ENCODE measurements at places on chromosomes 6 and 20. TPM values are rescaled to one million over a fixed set of nuclear protein-coding genes. Genes with fewer than 3 reads are reported as not detected.

DNA sequence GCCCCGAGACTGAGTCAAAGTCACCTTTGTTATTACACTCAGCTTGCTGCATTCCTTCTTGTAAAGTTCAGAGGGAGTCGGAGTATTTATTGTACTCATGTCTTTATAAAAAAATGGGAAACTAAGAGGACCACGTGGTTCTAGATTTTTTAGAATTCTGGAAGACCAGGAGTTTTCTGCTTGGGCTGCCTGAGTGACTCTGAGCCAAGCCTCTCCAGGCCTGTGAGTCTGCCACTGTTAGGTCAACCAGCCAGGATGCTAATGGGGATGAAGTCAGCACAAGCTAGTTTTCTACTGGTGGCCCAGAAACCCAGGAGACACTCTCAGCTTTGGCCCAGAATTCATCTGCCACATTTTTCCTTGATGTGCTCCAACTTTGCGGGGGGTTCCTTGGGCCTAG, 453.5 kb upstream of the SULF2 start:
- no peak for DNase-seq

DNA sequence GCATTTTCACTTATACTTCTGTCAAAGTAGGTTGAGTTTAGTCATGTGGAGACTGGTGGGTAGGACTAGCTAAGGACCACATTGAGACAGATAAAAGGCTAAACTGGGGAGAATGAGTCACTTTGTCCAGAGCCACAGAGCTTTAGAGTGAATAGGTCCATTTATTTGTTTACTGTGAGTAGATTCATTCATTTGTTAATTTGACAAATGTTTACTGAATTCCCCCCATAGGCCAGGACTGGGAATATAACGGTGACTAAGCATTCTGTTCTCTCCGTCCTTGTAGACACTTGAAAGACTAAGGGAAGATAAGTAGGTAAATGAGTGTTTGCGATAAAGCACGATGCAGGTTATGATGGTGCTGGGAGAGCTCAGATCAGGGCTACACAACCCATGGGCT, 699.7 kb upstream of the ID4 start:
- no peak for DNase-seq

DNA sequence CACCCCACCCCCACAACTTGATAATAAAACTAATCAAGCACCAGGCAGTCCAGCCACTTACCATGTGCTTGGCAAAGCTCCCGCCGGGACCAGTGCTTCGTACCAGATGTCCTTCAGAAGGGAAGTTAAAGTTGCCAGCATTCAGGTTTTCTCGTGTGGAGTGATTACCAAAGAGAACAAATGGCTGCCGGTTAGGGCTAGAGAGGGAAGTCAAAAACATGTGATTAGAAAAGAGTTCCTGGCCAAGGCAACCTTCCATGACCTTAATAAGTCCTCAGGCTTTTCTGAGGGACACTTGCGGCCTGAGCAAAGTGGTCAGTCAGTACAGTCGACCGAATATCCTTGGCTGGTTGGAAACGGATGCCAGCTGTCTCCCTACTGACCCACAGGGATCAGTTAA, 67.0 kb downstream of the DNAAF9 start:
- DNase-seq: no peak

The PREX1 gene
- 9.0 TPM for total RNA-seq
